ENCODE measurements at places on chromosomes 16 and 17.
A peak's percentile ranks its signal among the peaks of the same experiment; 100 is the strongest.

DNA sequence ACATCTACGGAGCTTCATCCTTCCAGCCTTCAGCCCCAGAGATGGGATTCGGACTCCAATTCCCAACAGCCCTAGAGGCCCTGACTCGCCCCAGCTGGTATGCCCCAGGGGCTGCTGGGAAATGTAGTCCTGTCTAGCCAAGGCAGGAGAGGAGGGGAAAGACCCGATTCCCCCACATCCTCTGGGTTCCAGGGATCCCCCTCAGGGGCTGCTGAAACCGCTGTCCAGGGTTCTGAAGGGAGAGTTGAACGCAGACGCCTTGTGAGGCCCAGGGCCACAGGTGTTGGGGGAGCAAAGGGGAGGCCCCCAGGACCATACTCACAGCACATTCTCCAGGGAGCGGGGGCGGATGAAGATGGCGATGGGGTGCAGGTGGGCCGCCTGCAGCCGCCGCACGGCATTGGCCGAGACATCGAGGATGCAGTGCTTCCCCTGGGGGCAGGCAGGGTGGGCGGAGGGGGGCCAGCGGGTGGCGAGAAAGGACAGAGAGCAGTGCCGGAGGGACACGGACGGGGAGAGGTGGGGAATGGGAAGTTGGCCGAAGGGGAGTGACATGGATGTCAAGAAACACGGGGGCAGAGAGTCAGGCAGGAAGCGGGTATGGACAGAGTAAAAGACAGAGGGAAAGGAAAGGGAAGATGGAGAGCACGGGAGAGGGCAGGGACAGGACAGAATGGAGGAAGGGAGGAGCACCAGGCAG lies 12.6 kb upstream of the ASGR1 start:
- no peak for DNase-seq

DNA sequence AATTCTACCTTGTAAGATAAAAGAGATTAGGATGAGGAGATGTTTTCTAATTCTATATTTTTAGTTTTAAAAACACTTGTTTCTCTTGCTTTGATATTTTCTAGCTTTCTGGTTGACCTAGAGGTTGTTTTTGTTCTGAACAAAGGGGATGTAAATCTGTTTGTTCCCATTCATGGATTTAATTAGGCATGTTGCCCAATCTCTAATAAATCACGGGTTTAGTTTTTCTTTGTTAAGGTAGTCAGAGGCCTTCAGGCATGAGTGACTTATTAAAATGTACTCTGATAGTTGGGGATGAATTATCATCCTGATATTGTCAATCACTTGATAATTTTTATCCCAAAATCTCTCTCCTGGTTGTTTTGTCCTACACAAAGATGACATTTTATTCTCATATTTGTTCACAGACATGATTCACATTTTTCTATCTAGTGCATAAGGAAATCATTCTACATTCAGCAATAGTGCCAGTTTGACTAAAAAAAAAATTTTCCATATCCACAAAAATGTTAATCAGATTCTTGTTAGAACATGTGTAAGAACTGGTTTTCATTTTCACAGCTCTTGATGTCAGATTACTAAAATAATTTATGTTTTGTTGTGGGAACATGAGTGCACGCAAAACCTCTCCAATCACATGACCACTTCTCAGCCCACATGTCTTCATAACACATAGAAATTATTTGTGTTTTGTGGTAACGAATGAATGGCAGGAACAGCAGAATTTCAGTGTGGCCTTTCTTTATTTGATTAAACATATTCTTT lies 95.7 kb upstream of the AKTIP start:
- no peak for DNase-seq

- DNase-seq, result no peak
Observed at GRCh38 chr17:79080349-79080748, 5.7 kb downstream of the ENGASE start.

- no peak for DNase-seq
Observed at GRCh38 chr17:80191192-80191591, 21.4 kb downstream of the CARD14 start.

DNA sequence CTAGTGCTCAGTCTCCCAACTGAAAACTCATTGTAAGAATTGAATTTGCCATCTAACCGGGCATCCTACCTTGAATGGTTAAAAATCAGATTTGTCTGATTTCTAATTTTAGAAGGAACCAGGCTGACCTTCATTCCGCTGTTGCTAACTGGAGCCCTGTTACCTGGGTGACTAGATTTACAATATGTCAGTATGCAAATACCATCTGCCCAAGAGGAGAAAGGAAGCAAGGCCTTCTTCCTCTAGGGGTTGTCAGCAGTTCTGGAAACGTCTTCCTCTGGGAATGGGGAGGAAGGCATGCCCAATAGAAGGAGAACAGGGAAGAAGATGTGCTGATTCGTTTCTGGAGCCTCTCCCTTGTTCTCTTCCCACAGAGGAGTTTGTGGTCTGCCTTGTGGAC lies 137.9 kb downstream of the PITPNC1 start:
- DNase-seq, result no peak

DNA sequence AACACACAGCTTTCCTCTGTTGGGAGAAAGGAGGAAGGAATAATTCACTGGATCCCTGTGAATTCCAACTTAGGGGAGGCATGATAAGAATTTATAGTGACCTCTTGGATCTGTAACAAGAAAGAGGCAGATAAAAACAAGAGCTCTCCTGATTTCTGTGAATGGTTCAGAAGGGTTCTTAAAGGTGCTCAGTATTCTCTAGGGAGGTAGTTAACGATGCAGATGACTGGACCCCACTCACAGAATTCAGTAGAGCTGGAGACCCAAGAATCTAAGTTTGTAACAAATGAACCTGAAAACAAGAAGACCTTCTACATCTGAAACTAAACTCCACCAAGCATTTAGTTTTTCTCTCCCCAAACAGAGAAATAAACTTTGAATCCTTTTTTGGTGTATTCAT lies 8.6 kb downstream of the ZNRF1 start:
- DNase-seq, result no peak

DNA sequence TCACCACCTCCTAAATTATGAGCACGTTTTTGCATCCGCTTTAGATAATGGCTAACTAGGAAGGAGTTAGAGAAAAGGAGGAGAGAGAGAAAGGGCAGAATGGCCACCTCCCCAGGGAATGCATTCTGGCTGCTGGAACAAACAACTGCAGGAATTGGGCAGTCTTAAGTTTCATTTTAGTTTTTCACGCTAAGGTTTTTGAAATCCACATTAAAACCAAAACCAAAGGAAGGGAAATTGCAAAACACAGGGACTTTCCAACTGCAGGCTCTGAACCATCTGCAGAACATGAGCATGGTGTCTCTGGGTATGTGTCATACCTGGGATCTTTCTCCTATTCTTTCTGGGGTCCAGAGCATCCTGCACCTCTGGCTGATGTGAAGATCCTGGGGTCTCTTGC lies 12.1 kb upstream of the CCL8 start:
- DNase-seq, result no peak

DNA sequence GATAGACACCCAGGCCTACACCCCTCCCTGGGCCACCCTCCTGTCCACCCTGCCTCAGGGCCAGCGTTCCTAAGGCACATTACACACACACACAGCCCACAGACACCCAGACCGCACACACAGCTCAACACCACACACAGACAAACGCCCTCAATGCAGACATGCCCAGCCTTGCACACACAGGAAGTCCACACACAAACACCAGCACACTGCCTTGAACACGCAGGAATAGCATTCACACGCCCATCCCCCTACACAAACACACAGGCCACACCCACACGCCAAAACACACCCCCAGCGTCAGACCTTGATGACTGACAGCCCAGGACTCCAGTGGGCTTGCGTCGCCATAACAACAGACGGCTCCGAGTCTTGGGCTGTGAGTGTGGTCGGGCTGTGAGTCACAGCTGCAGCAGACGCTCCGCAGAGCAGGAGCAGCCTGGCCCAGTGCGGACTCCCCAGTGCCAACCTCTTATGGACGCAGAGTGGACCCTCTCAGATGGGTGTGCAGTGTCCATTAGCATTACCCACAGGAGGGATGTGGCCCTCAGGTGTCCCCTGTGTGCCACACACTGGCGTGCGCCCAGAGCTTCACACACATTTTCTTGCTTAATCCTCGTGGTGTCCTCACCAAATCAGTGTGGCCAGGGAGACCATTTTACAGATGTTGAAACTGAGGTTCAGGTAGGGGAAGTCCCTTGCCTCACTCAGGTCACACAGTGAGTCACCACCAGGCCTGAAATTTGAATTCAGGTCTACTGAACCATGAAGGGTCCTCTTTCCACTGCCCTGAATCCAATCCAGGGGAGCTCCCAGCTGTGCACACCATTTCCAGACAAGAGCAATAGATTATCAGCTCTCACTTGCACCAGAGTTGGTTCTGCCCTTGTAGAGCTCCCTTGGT lies 17.8 kb upstream of the RAI1 start:
- DNase-seq, result no peak

GRCh38 chr16:81894592-81894991 lies 115.5 kb downstream of the PLCG2 start:
- DNase-seq, result no peak

DNA sequence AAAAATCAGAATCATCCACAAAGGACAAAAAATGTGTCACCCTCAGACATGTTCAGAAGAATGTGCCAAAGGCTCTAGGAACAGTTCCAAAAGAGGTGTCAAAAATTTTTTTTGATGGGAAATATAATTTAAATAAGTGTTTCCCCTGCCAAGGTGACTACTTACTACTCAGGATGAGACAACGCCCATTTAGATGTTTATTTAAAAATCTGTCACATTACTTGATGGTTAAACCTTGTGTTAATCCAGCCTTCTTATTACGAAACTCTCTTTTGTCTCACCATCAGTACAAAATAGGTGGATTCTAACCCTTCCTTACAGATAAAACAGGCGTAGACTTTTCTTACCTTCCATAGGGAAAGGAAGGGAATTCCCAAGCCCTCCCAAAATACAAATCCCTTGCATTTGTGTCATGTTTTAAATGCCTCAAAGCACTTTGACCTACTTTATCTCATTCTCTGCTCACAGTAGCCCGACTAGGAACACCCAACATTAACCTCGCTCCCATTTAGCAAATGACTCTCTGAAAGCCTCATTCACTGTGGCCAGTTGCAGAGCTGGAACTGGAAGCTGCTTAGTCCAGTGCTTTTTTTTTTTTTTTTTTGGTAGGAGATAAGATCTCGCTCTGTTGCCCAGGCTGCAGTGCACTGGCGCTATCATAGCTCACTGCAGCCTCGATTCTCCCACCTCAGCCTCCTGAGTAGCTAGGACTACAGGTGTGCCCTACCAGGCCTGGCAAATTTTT lies 5.8 kb upstream of the GNA13 start:
- no peak for DNase-seq

- DNase-seq, result peak; percentile 48
Observed at GRCh38 chr16:55944377-55944802, 69.2 kb upstream of the CES5A start.

GRCh38 chr17:13616031-13616430 lies 14.3 kb upstream of the HS3ST3A1 start:
- no peak for DNase-seq

GRCh38 chr17:82121660-82122629 lies 23.9 kb upstream of the FASN start:
- no peak for DNase-seq

DNA sequence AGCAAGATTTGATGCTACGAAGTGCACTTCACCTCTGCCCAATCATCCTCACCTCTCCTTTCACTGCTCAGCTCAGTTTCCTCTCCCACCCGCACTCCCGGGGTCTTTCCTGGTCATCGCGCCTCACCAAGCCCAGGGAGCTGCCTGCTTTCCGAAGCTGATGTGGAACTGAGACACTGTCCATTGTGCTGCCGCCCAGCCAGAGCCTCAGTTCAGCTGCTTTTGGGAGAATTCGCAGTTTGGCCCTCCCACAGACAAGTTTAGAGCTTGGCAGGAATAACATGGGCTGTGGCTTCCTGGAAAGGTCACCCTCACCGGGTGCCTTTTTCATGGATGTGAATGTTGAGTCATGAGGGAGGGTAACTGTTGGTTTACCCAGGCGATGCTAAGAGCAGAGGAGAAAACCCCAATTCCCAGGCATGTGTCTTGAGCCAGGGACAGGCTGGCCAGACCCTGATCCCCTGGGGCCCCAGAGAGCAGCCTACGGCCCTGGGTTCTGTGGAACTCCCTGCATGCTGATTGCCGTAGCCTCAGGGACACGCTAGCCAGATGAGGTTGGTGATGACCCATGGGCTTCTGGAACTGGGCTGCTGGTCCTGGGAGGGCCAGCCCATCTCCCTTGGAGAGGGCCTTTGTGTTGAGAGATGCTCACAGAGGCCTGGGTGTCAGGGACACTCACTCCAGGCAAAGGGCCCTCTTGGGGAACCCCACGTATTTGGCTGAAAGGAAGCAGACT lies 1687.5 kb downstream of the TP53TG3F start:
- DNase-seq, result no peak

GRCh38 chr17:39777534-39778365 lies 40.0 kb downstream of the GRB7 start:
- no peak for DNase-seq

DNA sequence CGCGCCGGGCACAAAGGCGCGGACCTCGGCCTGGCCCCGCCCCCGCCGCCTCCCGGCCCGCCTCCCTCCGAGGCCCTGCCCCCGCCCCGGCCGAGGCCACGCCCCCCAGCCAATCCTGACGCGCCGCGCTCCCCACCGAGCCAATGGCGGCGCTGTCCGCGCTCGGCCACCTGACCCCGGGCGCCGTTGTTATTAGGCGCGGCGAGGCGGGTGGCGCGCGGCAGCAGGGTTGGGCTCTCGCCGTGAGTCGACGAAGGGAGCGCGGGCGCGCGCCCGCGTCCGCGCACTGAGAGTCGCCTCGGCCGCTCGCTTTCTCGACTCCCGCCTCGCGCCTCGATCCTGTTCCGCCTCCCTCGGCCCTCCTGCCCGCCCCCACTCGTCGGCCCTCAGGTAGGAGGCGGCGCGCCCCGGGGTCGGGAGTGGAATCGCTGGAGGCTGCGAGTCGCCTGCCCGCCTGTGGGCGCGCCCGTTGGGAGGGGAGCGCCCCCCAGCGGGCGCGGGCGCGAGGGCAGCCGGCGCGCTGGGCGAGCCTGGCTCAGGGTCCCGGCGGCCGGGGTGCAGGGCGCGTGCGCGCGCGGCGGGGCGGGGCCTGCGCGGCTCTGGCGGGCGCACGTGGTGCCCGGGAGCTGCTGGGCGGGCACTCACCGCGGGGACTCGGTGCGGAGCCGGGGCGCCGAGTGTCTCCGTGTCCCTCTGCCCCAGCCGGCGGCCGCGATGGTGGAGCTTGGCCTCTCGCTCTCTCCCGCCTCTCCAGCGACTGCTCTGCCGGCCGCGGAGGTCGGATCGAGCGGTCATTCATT lies 405 bp upstream of the CBLN1 start:
- peak; percentile 61 for DNase-seq

- no peak for DNase-seq
Observed at GRCh38 chr16:22691335-22691734, 122.6 kb upstream of the HS3ST2 start.
